Nucleus accumbens (tissue), 56 donors: ENCODE measurements at places on chromosomes 1 and 21.

- no peak for DNase-seq
Measured at GRCh38 chr1:232380596-232380995, 249.3 kb downstream of the SIPA1L2 start.

GRCh38 chr1:67013573-67013972 lies 40.4 kb downstream of the SLC35D1 start:
- DNase-seq: no peak

- no peak for DNase-seq
Measured at GRCh38 chr1:25556791-25557476, 13.5 kb downstream of the LDLRAP1 start.

GRCh38 chr1:11151826-11152612 lies 37.1 kb upstream of the ANGPTL7 start:
- DNase-seq: no peak

DNA sequence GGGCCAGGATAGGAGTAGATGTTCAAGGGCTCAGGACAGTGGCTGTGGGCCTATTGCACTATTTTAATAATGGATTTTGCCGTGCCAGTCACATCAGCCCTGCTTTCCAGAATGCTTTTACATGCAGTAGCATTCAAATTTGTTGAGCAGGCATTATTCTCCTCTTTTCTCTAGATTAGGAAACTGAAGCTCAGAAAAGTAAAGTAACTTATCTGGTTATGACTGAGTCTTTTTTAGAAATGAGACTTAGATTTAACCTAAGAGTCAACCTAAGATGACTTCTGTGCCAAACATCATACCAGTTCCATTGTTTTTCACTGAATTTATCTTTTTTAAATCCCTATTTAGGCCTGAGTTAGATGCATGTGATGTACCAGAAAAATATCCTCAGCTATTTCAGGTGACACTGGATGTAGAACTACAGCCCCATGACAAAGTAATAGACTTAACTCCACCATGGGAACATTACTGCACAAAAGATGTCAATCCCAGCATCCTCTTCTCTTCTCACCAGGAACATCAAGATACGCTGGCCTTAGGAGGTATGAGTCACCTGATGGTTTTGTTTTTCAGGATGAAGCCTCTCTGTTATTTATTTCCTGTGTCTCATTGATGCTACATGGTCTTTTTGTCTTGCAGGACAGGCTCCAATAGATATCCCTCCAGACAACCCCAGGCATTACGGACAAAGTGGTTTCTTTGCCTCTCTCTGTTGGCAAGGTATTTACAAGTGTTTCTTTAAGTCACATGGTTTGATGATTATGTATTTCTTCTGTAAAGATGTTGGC lies 31.4 kb upstream of the LEPR start:
- no peak for DNase-seq

- no peak for DNase-seq
Measured at GRCh38 chr1:117857418-117857817, 72.0 kb downstream of the GDAP2 start.

DNA sequence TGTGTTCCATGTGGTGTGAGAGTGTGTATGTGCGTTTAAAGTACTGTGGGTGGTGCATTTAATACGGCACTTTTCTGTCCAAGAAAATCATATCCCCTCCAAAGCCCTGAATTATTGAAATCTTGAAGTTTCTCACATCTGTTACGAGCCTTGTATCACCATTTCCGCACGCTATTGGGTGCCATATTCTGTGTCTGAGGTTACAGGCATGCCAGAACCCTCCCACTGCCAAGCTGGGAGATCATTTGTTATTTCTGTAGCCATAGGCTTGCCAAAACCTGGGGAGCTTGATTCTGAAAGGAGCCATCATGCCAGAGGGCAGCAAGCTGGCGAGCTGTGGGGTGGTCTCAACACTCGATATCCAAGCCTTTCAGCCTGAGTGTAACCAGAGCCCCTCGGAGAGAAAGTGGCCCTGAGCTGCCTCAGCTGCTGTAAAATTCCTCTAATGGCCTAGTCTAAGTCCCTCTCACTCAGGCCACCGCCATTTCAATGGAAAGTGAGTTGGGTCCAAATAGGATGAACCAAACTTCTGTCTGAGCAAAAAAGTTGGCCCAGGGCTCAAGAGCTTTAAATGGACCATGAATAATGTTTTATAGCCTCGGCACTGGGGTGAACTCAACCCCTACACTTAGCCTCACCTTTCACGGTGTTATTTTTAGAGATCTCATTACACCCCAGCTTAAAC lies 298.4 kb upstream of the DUSP10 start:
- DNase-seq: no peak

DNA sequence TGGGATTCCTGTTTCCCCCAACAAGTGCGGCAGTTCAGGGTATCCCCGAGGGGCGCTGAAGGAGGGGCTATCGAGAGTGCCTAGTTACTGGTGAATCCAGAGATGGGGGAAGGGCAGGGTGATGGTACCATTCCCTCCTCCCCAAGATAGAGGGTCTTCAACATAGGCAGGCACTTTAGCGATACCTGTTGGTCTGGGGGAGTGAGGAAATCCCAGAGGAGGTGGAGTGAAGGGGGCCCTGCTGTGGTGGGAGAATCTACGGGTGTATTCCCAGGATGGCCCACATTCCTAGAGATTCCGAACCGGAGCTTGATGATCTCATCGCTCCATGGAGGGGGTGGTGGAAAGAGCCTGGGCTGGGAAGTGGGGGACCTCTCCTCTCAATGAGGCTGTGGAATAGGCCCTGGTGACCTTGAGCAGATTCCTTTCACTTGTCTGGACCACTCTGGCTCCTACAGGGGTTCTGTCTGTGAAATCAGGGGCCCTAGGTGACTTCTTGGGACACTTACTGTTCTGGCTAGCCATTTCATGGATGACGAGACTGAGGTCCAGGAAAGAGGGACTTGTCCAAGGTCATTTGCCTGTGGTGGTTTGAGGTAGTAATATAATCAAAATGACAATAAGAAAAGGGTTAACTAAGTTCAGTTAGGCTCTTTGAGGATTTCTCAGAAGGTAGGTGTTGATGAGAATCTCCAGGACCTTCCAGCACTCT lies 52.7 kb upstream of the SYNC start:
- DNase-seq: no peak

- DNase-seq: no peak
Measured at GRCh38 chr1:91891454-91891853, 5.5 kb upstream of the TGFBR3 start.

DNA sequence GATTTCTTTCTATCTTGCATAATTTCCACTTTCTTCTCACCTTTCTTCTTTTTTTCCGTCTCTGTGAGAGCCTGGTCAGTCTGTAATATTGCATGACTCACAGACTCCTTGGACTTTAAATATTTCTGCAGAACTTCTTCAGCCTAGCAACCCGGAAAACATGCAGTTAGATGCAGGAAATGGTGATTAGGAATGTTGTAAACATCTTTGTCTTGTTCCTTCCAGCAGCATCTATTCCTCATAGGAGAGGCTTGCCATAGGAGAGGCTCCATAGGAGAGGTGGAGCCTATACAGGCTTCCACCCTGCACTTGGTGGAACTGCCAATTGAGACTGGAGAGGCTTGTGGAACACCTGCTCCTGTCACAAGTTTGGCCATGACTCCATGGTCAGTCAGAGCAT lies 10.0 kb downstream of the GBP5 start:
- no peak for DNase-seq

- DNase-seq: no peak
Measured at GRCh38 chr1:30263888-30264671, 459.3 kb downstream of the MATN1 start.
